ENCODE measurements at places on chromosomes 4 and X. TPM values are rescaled to one million over a fixed set of nuclear protein-coding genes. Genes with fewer than 3 reads are reported as not detected.

- DNase-seq, result no peak
Measured at GRCh38 chr4:129950217-129950616, 854.3 kb downstream of the C4orf33 start.

GRCh38 chr4:78926826-78927225, 12.4 kb downstream of the PAQR3 start:
- DNase-seq, result no peak

DNA sequence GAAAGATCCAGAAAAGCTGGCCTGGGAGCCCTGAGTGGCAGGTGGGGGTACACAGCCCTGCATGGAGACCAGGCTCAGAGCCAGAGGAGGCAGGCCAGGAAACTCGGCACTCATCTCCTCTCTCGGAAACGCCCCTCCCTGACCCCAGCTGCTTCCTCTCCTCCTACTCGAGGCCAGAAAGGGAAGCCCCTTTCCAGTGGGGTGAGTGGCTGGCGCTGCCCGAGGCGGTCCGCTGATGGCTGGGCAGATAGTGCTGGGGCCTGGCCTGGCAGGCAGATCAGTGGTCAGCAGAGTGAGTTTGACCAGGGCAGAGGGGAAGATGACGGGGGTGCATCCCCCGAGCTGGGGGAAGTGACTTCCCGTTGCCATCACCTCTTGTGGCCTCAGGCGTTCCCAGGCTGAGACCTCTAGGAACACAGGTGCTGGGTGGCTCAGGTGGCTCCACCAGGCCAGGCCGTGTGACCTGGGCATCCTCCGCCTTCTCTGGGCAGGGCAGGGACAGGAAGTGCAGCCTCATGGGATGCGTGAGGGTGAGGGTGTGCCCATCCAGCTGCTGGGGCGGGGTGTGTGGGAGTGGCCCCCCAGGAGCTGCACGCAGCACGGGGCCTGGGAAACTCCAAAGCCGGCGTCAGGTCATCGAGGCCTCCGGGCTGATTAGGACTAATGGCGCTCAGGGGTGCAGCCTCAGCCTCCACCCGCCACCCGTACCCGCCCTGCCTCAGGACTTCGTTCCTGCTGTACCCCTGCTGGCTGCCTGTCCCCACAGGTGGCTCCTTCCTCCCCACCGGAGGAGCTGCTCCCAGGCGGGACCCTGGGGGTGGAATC, 5.7 kb downstream of the SH3BP2 start:
- peak; percentile 68 for DNase-seq

- no peak for DNase-seq
Measured at GRCh38 chr4:86250006-86250405, 109.8 kb downstream of the MAPK10 start.

GRCh38 chr4:118318931-118319330, 33.9 kb downstream of the PRSS12 start:
- DNase-seq, result no peak

Gene TDO2
- 2.4 TPM for total RNA-seq

GRCh38 chr4:151287409-151287808, 10.4 kb downstream of the PRSS48 start:
- DNase-seq, result peak; percentile 2

GRCh38 chr4:21649391-21650090, 299.0 kb downstream of the KCNIP4 start:
- no peak for DNase-seq

GRCh38 chr4:6340446-6341015, 70.9 kb downstream of the WFS1 start:
- DNase-seq, result no peak

Gene TCP11X2
- not detected for total RNA-seq

DNA sequence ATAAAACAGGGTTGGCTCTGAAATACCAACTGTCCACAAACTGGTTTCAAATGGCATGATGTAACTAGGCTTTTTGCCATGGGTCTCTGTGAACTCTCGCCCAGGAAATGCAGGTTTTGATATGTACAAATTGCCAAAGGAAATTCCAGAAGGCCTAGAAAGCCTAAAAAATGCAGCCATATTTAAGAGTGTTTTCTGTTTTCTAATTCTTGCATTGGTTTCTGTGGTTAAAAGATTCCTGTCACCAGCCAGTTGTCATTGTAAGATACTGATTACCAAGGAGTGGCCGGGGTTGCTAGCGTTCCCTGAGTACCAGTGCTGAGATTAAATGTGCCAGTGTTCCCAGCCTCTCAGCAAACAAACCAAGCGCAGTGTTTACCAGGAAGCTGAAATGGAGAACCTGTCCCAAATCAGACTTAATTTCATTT, 53.9 kb upstream of the SORBS2 start:
- DNase-seq, result peak; percentile 26

GRCh38 chr4:160495356-160495755, 1392.5 kb downstream of the RAPGEF2 start:
- no peak for DNase-seq

DNA sequence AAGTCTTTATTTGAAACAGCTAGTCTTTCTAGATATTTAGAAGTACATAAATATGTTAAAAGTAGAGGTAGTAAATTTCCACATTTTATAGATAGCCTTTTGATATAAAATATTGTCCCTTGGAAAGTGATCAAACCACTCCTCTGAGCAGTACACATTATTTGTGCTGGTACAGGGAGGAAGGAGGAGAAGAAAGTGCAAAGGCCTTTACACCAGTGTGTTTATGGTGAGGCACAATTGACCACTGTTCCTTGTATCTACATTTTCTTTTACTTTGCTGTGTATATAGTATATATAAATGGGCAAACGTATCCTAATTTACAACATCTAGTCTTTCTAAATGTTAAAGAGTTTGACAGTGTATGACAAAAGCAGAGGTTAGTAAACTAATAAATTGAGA, 39.9 kb downstream of the CXCL8 start:
- DNase-seq, result no peak

DNA sequence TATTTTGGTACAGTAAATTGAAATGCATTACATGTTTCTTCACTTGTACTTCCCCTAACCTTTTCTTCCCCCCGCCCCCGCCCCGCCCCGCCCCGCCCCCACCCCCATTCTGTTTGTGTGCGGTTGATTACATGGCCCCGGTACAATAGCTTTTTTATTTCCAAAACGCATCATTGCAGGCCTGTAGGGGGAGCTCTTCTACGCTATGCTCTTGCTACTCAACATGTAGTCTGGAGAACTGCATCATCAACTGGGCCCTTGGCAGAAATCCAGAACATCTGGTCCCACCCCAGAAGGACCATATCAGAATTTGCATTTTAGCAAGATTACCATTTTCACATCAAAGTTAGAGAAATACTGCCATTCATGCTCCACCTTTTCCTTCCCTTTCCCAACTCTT, 333.3 kb upstream of the DDX53 start:
- DNase-seq, result peak; percentile 28

Gene ADH4
- total RNA-seq, result not detected

Gene RAB41
- not detected for total RNA-seq

Gene ADH7
- total RNA-seq, result not detected

Gene POU4F2
- total RNA-seq, result 0.03 TPM

DNA sequence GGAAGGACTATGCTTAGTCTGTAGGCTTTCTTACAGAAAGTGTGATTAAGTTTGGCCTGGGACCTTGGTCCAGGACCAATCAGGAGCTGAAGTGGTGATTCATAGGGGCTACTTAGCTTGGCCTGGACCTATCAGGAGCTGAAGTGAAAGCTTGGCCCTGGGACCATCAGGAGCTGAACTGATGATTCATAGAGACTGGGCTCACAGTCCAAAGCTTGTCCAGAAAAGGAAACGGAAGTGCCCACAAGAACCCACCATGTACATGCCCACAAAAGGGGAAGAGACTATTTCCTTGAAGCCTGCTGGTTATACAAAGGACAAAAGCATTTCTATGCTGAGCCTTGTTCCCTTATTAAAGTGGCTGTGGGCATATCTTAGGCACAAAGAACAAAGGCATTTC, 12.6 kb downstream of the TENT5D start:
- DNase-seq, result no peak

Gene RGN
- not detected for total RNA-seq

Gene NUP54
- total RNA-seq, result 40.7 TPM

DNA sequence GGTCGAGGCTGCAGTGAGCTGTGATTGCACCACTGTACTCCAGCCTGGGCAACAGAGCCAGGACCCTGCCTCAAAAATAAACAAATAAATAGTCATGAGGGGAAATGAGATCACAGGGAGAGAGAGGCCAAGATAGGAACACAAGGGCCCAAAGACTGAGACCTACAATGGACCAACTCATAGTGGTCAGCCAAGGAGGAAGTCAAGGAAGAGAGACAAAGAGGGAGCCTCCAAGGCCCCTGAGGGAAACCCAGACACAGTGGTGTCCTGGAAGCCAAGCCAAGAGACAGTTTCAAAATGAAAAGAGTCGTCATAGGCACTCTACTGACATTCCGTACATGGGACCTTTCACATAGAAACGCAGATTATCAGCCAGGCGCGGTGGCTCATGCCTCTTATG, 153.3 kb downstream of the BCOR start:
- no peak for DNase-seq

- no peak for DNase-seq
Measured at GRCh38 chr4:162151386-162151785, 12.4 kb downstream of the FSTL5 start.

GRCh38 chr4:15901007-15901406, 37.5 kb downstream of the FGFBP1 start:
- DNase-seq, result no peak

Gene ASB12
- not detected for total RNA-seq

- no peak for DNase-seq
Measured at GRCh38 chrX:71579136-71579989, 1.1 kb downstream of the GCNA start.

Gene LEF1
- 17.1 TPM for total RNA-seq

- DNase-seq, result no peak
Measured at GRCh38 chr4:177444911-177445736, 2.9 kb upstream of the AGA start.

- peak; percentile 51 for DNase-seq
Measured at GRCh38 chr4:15238720-15239119, 189.1 kb upstream of the C1QTNF7 start.

Gene FGF5
- 0.23 TPM for total RNA-seq

Gene CXCL3
- 1.8 TPM for total RNA-seq

Gene TEX13B
- total RNA-seq, result not detected

DNA sequence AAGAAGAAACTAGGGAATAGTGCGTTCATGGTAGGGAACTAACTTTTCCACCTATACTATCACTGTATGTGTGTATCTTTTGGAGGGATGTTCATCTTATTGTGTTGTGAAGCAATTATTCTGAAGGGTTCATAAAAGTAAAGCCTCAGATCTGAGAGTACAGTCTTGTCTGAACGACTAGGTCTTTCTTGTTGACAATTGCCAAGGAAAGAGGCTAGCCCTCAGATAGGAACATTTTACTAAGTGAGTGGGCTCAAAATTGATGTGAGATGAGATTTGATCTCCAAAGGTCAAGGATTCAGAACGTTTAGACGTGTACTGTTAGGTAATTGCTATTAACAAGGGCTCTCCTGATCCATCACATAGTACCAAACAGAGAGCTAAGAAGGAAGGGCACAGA, 15.2 kb upstream of the CNOT6L start:
- no peak for DNase-seq

Data from Daoy (cell line).